ENCODE measurements at places on chromosomes 3 and 15.

DNA sequence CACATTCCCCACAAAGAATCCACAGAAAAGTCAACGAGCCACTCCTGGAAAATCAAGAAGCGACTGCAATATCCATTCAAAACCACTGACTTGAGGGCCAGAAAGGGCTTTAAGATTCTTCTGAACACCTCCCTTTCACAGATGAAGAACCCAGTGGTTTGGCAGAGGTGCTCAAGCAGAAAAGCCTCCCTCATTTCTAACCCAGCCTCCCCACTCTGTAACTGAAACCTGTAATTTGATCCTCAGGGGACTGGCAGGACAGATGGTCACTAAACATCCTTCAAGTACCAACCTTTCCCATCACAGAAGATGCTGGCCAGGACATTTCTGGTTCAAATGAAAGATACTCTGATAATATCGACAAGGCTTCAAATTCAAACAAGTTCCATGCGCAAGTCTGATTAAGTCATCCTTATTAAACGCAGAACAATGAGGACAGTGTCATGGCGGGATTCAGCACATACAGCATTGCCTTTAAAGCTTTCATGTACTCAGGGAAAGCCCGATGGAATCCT lies 5.5 kb downstream of the SEMA5B start:
- DNase-seq = no peak

- no peak for DNase-seq
These were observed 41.8 kb upstream of the UTS2B start for GRCh38 chr3:191372122-191372521.

GRCh38 chr15:49831206-49831965 lies 210.5 kb downstream of the DTWD1 start:
- DNase-seq = peak; percentile 99

- DNase-seq = peak; percentile 85
These were observed 40.2 kb downstream of the SUMF1 start for GRCh38 chr3:4426782-4427344.

DNA sequence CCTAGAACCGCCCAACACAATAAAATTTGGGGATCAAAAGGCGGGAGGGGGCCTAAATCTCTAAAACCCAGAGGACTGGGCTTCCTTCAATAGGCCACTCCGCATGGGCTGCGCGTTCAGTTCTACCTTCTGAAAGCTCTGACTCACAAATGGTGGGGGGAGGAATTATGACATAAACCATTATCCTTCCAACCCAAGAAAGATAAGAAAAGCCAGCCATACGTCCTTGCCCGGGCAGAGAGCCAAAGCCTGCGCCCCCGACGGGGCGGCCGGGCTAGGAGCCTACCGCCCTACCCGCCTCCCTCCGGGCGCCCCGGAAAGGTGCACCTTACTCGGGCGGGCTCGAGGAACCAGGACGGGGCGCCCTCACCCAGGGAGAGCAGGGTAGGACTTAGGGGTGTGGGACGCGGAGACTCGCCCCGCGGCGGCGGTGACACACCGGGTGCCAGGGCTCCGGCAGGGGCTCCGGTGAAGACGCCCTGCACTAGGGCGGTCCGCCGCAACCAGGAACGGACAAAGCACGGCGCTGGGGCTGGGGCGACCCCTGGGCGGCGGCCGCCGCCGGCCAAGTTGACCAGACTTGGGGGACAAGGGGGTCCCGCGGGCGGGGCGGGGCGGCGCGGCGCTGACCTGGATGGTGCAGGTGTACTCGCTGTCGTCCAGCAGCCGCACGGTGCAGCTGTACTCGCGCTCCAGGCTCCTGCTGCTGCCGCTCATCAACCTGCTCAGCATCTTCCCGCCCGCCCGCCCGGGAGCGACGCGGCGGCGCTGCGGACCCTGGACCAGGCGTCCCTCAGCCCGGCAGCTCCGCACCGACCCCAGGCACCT lies 534 bp downstream of the FRMD5 start:
- DNase-seq = peak; percentile 67

GRCh38 chr15:58793862-58794261 lies 22.8 kb downstream of the MINDY2 start:
- peak; percentile 58 for DNase-seq

All from fibroblast of skin of right biceps (primary cell).